ENCODE measurements at places on chromosomes 4 and X.

GRCh38 chr4:118762155-118762554 is 73.8 kb downstream of the SEC24D start:
- DNase-seq = no peak

DNA sequence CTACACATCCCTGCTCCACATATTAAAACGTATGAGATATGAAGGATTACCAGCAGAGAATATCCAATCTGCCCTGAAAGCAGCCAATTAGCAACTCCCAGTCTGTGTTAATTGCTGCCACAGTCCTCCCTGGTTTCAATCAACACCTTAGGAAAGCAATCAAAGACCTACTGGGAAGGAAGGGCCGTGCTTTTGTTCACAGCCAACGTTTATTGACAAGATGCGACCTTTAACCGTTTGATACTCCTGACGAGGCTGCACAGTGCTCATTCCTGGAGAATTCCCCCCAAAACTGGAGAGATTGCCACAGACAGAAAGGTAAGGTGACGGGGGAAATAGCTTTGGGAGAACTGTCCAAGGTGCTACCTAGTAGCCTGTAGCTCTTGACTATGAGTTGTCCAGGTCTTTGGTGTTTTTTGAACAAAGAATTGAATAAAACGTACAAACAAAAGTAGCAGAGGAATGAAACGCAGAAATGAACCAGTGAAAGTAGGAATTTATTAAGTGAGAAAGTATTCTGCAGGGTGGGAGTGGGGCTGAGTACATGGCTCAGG is 596.5 kb downstream of the NLGN4X start:
- no peak for DNase-seq

DNA sequence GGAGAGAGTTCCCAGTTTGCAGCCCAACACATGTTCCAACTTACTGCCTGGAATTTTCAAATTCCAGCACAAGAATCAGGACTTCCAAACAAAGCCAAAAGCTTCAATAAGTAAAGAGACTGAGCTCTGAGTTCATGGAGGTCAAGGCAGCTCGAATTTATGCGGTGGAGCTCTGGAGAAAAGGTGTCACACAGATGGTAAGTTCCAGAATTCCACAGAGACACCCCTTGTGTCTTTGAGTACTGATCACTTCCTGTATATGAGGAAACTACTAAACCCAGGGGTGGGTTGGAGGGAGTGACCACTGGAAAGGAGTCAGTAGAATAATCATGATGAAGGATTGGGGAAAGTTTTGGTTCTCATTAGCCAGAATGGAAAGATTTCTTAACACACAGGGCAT is 118.5 kb upstream of the GUCY1A1 start:
- no peak for DNase-seq

- DNase-seq = no peak
Observed at GRCh38 chr4:53886090-53886489, 178.3 kb downstream of the CHIC2 start.

DNA sequence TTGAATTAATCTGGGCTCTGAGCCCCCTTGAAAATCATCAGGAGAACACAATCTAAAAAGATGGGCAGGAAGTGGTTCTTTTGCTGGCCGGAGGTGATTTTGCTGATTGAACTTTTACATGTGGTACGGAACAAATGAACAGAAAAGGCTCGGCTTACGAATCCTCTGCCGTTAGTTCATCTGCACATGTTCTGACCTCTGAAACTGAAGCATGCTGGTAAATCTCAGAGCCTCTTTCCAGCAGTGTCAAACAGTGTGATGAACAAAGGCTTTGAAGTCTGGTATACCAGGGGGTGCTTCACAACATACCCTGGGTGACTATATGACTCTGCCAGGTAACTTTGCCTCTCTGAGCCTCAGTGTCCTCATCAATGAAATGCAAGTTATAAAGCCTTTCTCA is 194.2 kb upstream of the C1QTNF7 start:
- DNase-seq = no peak

DNA sequence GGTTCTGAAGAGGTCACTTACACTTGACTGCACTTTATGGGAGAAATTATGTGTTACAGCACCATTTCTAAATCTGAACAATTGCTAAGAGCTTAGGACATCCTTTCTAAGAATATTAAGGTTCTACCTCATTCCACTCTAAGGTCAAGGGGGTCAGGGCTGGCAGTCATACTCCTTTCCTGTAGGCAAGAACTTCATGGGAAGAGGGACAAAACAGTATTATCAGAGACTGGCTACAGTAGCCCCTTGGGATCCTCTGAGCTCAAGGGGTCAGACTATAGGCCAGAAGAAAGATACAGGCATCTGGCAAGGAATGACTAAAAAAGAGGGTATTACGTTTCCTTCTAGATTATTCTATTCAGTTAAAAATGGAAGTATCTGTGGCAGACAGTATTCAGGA is 115.1 kb downstream of the RASL11B start:
- DNase-seq = no peak

GRCh38 chr4:147765121-147765529 is 33.2 kb downstream of the ARHGAP10 start:
- DNase-seq = no peak

GRCh38 chrX:153433161-153433680 is 12.6 kb downstream of the TREX2 start:
- no peak for DNase-seq

DNA sequence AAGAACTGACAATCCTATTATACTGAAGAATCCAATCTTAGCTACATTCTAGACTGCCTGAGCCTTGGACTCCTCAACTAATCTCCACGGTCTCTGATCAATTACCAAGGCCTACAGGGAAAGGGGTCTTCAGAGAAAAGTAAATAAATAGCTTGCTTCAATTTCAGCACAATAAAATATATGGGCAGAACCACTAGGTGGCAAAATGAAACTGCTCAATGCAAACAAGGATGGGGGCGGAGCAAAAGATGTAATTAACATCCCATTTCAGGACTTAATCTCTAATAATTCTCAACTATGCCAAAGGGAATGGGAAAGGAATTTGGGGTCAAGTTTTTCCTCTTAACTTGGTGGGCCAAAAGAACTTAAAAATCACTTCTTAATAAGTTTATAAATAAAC is 78.4 kb upstream of the MAP3K15 start:
- peak; percentile 19 for DNase-seq

DNA sequence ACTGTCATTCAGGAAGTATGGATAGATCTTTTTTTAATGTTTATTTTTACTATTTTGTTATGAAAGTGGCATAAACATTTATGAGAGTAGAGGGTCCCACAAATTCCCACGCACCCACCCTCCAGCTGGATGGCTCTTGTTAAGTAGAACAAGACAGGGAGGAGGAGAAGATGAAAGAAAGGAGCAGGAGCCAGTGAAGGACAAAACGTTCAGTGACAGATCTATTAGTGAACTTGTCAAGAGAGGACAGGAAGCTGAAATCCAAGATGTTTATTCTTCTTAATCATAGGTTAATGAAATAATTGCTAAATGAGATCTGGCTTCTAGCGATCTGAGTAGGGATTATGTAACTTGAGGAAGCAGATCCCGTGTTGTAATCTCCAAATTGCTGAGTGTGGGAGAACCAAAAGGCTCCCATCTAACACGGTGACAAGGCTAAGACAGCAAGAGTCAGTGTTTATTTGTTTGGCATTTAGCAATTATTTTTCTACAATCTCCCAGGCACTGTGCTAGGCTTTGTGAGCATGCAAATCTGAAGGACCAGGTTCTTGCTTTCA is 162.5 kb downstream of the SHROOM3 start:
- no peak for DNase-seq

GRCh38 chr4:188295899-188296298 is 156.7 kb downstream of the TRIML1 start:
- no peak for DNase-seq

DNA sequence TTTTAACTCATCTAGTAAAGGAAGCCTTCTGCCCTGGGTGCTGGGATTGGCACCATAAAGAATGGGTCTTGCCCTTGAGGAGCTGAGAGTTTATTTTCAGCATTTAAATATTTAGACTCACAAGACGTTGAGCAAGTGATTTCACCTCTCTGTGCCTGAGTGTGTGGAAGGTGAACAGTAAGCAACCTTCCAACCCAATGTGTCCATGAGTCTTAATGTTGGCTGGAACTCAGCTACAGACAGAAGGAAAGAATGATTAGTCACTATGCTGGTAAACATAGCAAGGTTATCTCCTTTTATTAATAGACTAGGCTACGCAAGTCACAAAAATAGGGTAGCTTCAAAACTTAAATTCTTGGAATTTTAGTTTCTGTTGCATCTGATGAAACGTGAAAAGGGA is 277.4 kb upstream of the GATB start:
- no peak for DNase-seq

DNA sequence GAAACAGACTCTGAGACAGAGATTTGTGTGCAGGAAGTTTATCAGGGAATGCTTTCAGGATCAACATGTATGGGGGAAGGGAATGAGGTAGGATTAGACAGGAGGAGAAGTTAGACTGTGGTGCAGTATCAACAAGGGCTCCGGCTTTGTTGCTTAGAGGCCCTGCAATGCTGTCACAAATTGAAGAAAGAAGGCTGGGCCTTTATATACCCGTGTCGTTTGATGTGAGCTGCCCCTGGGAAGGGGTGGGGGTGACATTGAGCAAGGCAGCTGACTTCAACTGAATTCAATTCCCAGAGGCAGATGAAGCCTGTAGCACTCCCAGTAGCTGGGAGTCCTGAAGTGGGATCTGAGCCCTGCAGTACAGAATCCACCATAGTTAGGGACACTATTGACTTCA is 29.5 kb upstream of the USP9X start:
- no peak for DNase-seq

GRCh38 chr4:55359397-55359916 is 13.4 kb downstream of the SRD5A3 start:
- no peak for DNase-seq

- DNase-seq = no peak
Observed at GRCh38 chr4:73730292-73730691, 10.1 kb upstream of the CXCL8 start.

DNA sequence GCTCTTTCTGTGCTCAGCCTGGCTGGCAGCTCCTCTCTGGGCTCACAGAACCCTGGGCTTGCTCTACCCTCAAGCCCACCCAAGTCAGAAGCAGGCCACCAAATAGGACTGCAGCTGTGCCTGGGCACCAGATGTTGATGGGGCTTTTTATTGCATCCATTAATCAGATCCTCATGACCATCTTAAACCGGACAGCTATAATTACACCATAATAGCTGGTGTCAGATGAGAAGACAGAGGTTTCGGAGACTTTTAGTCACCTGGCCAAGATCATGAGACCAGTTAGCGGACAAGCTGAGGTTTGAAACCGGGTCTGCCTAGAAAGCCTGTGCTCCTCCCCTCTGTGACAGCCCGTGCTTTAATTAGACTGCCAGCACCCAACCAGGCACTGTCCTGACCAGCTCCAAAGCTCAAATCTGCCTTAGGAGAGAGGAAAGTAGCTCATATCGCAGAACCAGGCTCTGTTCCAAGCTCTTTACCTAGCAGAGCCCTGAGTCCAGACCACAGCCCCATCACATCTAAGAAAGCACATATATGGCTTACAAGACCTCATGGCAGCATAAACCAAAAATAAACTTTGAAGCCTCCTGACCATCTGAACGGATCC is 88.9 kb downstream of the JAKMIP1 start:
- no peak for DNase-seq

- no peak for DNase-seq
Observed at GRCh38 chr4:177968817-177969442, 526.7 kb upstream of the AGA start.

- no peak for DNase-seq
Observed at GRCh38 chrX:39519030-39519488, 578.7 kb downstream of the BCOR start.

- no peak for DNase-seq
Observed at GRCh38 chr4:57162499-57163019, 52.4 kb upstream of the IGFBP7 start.

GRCh38 chr4:77001907-77002306 is 52.4 kb downstream of the SEPTIN11 start:
- DNase-seq = no peak

- DNase-seq = no peak
Observed at GRCh38 chrX:112085149-112085548, 2.6 kb upstream of the TRPC5 start.

- no peak for DNase-seq
Observed at GRCh38 chrX:40476958-40477357, 103.8 kb upstream of the ATP6AP2 start.

- no peak for DNase-seq
Observed at GRCh38 chr4:19809989-19810388, 441.7 kb upstream of the SLIT2 start.

GRCh38 chrX:404656-405055 is 17.9 kb upstream of the PPP2R3B start:
- DNase-seq = no peak

GRCh38 chr4:59195839-59196238 is 2004.3 kb upstream of the ADGRL3 start:
- no peak for DNase-seq

DNA sequence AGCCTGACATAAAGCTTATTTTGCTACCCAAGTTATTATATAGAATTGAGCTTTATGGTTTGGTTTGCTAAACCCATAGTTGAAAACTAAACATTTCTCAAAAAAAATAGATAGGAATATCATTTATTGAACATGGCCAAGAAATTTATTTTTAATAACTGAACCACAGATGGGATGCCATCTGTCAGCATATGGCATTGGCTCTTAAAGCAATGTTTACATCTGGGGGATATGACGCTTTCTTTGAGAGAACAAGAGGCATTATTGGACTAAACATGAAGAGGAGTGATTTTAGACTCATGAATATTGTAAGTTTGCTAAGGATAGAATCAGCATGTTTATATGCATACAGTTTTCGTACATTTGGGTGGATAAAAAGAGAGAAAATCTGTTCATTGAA is 132.6 kb upstream of the SLIT2 start:
- no peak for DNase-seq

GRCh38 chr4:187656959-187657358 is 338.6 kb upstream of the ZFP42 start:
- DNase-seq = no peak

DNA sequence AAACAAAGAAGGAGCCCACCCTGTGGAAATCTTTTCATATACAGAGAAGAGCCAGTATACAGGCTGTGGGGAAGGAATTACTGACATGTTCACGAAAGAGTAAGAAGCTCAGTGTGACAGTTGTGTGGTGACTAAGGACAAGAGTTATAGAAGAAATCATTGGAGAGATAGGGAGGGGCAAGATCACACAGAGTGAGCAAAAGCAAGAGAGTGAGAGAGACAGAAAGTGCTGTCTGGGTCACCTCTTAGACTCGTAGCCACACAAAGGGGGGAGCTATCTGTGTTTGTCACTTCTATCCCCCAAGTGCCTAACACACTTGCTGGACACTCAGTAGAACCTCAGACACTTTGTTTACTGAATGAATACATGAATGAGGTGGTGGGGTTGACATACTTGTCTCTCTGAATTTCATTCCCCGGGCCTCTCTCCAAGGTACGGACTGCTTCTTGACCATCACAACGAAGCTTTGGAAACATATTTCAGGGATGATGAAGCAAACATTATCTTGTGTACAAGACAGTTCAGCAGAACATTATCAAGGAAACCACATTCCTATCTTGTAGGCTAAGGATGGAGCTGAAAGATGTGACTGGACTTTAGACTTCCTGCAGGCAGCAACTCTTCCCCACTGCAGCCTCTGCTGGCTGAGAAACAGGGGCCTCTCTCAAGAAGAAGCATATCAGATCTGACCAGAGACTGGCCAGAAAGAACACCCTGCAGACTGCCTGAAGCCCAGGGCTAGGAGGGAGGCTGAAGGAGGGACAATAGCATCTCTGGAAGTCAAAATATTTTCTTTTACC is 168.2 kb downstream of the AMELX start:
- DNase-seq = no peak
